Ovary (tissue), 10 donors: ENCODE measurements at places on chromosomes 11 and 22. TPM values are rescaled to one million over a fixed set of nuclear protein-coding genes. Genes with fewer than 3 reads are reported as not detected.

DNA sequence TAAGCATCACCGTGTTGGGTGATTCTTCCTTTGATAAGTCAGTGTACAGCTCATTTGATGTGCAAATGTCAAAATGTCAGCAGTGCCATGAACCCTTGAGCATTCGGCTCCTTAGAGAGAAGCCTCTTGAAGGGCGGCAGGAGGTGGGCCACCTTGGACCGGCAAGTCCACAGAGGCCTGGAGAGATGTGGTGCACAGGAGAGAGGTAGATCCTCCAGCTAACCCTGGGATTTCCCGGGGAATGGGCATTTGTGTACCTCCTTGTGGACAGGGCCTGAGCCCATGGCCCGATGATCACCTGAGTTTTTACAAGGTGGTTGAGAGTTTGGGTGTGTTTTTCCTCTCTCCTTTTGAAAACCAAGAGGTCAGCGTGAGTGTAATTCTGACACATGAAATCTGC is 133.2 kb upstream of the RCN1 start:
- H3K27ac ChIP-seq = no peak overlapping the region
- no peaks in the 10 kb centered on the region for H3K27me3 ChIP-seq
- H3K36me3 ChIP-seq = no peaks in the 10 kb centered on the region
- H3K4me1 ChIP-seq = no peaks in the 10 kb centered on the region
- no peak for DNase-seq

- H3K4me1 ChIP-seq = peaks cover 2% of the 10 kb centered on the region
- H3K36me3 ChIP-seq = no peaks in the 10 kb centered on the region
- H3K4me3 ChIP-seq = no peak overlapping the region
- H3K27ac ChIP-seq = no peak overlapping the region
- no peaks in the 10 kb centered on the region for H3K27me3 ChIP-seq
- DNase-seq = no peak
These were observed 44.2 kb downstream of the CCDC81 start for GRCh38 chr11:86418917-86419316.

DNA sequence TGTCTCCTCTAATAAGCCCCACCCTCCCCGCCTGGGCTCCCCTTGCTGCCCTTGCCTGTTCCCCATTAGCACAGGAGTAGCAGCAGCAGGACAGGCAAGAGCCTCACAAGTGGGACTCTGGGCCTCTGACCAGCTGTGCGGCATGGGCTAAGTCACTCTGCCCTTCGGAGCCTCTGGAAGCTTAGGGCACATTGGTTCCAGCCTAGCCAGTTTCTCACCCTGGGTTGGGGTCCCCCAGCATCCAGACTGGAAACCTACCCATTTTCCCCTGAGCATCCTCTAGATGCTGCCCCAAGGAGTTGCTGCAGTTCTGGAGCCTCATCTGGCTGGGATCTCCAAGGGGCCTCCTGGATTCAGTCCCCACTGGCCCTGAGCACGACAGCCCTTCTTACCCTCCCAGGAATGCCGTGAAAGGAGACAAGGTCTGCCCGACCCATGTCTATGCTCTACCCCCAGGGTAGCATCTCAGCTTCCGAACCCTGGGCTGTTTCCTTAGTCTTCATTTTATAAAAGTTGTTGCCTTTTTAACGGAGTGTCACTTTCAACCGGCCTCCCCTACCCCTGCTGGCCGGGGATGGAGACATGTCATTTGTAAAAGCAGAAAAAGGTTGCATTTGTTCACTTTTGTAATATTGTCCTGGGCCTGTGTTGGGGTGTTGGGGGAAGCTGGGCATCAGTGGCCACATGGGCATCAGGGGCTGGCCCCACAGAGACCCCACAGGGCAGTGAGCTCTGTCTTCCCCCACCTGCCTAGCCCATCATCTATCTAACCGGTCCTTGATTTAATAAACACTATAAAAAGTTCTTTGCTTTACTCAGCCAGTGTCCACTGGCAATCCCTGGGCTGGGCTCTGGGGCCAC is 14.4 kb downstream of the TSKU start:
- peaks cover 5% of the 10 kb centered on the region for H3K4me1 ChIP-seq
- no peak overlapping the region for H3K27ac ChIP-seq
- no peaks in the 10 kb centered on the region for H3K36me3 ChIP-seq
- H3K4me3 ChIP-seq = no peak overlapping the region
- no peaks in the 10 kb centered on the region for H3K27me3 ChIP-seq

DNA sequence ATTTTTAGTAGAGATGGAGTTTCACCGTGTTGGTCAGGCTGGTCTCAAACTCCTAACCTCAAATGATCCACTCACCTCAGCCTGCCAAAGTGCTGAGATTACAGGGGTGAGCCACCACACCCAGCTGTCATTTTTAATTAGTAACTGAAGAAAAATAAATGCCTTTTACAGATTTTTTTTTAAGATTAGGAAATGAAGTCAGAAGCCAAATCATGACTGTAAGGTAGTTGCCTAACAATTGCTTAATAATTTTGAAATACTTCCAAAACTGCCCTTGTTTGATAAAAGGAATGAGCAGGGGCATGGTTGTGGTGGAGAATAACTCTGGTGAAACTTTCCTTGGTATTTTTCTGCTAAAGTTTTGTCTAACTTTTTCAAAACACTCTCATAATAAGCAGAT is 98.9 kb upstream of the SLC5A12 start:
- no peak overlapping the region for H3K27ac ChIP-seq
- no peaks in the 10 kb centered on the region for H3K4me1 ChIP-seq
- no peaks in the 10 kb centered on the region for H3K36me3 ChIP-seq
- DNase-seq = no peak

- H3K4me3 ChIP-seq = no peak overlapping the region
- peaks cover 7% of the 10 kb centered on the region for H3K4me1 ChIP-seq
- H3K27ac ChIP-seq = peak overlapping the region; percentile 11
- DNase-seq = no peak
- no peaks in the 10 kb centered on the region for H3K36me3 ChIP-seq
These were observed 66.9 kb downstream of the NFAM1 start for GRCh38 chr22:42365111-42365865.

- DNase-seq = no peak
- H3K27ac ChIP-seq = no peak overlapping the region
- H3K4me3 ChIP-seq = no peak overlapping the region
- peaks cover 6% of the 10 kb centered on the region for H3K4me1 ChIP-seq
- no peaks in the 10 kb centered on the region for H3K27me3 ChIP-seq
- H3K36me3 ChIP-seq = no peaks in the 10 kb centered on the region
These were observed 1516.9 kb downstream of the BRD1 start for GRCh38 chr22:48310740-48311139.

GRCh38 chr22:47031628-47031915 is 269.1 kb downstream of the TBC1D22A start:
- no peak overlapping the region for H3K27ac ChIP-seq
- H3K4me3 ChIP-seq = no peak overlapping the region
- H3K27me3 ChIP-seq = no peaks in the 10 kb centered on the region

DNA sequence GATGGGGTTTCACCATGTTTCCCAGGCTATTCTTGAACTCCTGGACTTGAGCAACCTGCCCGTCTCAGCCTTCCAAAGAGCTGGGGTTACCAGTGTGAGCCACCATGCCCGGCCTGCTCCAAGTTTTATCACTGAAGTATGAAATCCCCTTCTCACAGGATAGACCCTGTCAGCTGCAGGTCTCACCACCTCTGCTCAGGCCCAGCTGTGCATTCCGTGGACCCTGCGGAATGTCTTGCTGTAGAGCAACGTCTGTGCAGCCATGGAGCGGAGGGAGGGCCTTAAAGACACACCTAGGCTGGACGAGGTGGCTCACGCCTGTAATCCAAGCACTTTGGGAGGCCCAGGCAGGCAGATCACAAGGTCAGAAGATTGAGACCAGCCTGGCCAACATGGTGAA is 625.4 kb downstream of the BRD1 start:
- H3K4me3 ChIP-seq = no peak overlapping the region
- H3K27me3 ChIP-seq = no peaks in the 10 kb centered on the region
- H3K36me3 ChIP-seq = no peaks in the 10 kb centered on the region
- H3K27ac ChIP-seq = no peak overlapping the region
- DNase-seq = peak; percentile 1

DNA sequence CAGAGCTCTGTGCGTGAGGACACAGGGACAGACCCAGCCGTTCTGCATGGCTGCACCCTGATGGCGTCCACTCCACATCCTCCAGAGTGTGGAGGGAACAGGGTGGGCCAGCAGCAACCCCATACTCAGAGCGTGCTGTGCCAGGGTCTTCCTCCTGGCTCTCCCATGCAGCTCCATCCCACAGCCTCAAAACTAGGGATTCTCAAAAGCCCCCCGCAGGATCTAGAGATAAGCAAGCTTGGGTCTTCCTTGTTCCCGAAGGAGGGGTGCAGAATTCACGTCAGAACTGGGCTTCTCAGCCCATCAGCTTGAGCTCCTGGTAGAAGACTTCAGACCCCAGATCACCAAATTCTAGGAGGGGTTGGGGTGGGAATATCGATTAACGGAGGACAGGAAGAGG is 858.8 kb downstream of the TBC1D22A start:
- H3K27ac ChIP-seq = no peak overlapping the region
- H3K4me3 ChIP-seq = no peak overlapping the region
- no peaks in the 10 kb centered on the region for H3K4me1 ChIP-seq
- H3K27me3 ChIP-seq = no peaks in the 10 kb centered on the region
- DNase-seq = peak; percentile 3
- no peaks in the 10 kb centered on the region for H3K36me3 ChIP-seq

DNA sequence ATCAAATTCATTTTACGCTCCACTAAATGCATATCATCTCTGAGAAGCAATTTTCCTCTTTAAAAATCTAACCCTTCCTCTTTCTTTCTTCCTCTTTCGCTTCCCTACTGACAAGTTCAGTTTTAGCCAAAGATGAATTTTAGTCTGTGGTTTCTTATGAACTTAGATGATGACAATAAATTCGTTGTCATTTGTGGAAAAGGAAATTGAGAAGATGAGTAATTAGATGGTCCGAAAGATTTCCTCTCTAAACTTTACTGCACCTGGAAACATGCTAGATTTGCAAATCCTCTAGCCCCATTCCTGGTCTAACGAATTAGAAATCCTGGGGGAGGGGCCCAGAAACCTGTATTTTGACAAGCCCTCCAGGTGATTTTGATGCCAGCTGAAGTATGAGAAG is 855.4 kb upstream of the CHORDC1 start:
- H3K27ac ChIP-seq = no peak overlapping the region
- no peak overlapping the region for H3K4me3 ChIP-seq
- DNase-seq = no peak
- H3K36me3 ChIP-seq = no peaks in the 10 kb centered on the region
- no peaks in the 10 kb centered on the region for H3K4me1 ChIP-seq

DNA sequence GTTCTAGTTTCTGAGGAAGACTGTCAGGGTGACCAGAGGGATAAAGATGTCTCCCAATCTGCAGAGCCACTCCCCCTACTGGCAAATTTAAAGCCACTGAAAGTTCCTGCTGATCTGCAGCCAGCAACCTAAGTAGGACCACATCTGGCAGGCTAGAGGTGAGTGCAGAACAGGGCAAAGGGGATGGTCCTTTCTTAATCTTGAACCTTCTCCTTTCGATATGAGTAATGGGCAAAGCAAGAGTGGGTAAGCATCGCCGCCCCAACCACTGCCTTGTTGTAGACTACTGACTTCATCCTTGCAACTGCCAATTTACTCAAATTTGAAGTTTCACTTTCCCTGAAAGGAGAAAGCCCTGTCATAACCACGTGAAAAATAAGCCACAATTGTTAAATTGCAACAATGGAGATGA is 30.7 kb downstream of the SCUBE2 start:
- no peak overlapping the region for H3K27ac ChIP-seq
- no peak overlapping the region for H3K4me3 ChIP-seq
- no peaks in the 10 kb centered on the region for H3K27me3 ChIP-seq
- no peaks in the 10 kb centered on the region for H3K4me1 ChIP-seq
- H3K36me3 ChIP-seq = no peaks in the 10 kb centered on the region
- no peak for DNase-seq

- H3K36me3 ChIP-seq = no peaks in the 10 kb centered on the region
- H3K4me1 ChIP-seq = peaks cover 8% of the 10 kb centered on the region
- DNase-seq = peak; percentile 72
- peak within 1 kb of the TSS; percentile 95 for H3K27ac ChIP-seq
- no peaks in the 10 kb centered on the region for H3K27me3 ChIP-seq
- H3K4me3 ChIP-seq = peak within 1 kb of the TSS; percentile 89
These were observed at the start of gene HSPA8 for GRCh38 chr11:123061403-123062157. HSPA8 (minus strand) TSS chr11:123062136; CDS start chr11:123061324, 812 bp downstream.

DNA sequence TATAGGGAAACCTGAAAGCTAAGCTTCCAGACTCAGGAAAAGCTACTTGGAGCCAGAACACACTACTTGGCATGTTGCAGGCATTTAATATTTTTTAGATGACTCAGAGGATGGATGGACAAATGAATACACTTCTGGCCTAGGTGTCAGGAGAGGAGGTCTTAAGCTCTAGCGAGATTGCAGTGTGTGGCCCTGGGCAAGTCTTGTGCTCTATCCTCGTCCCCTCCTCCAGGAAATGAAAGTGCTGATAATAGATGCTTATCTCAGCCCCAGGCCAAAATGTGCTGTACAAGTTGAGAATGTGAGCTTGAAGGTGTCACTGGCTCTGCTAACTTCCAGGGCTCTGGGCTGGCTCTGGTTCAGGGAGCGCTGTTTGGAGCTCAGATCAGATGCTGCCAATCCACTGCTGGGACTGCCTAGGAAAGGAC is 136.3 kb downstream of the PKNOX2 start:
- H3K27me3 ChIP-seq = no peaks in the 10 kb centered on the region
- DNase-seq = no peak
- H3K27ac ChIP-seq = no peak overlapping the region
- H3K36me3 ChIP-seq = no peaks in the 10 kb centered on the region
- H3K4me3 ChIP-seq = no peak overlapping the region
- H3K4me1 ChIP-seq = peaks cover 10% of the 10 kb centered on the region

DNA sequence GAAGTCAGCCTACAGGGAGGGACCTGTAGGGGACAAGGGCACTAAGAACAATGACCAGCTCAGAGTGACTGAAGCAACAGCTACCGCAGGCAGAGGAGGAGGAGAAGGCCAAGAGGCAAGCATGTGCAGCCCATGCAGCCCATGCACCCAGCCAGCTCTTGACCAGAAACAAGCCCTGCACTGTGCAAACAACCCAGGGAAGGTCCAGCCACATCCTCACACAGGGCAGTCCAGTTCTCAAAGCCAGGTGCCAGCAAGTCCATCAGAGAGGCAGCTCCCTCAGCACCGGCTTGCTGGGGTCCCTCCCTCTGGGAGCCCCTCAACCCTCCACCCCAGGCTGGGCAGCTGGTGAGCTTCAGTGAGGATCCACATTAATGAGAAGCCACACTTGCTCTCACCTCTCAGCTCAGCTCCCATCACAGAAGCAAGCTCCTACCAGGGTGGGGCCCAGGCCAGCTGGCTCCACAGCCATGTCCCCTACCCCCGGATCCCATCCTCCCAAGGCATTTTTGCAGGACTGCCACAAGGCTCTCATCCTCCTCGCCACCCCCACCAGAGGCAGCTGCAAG is 7.1 kb downstream of the DGCR2 start:
- no peak for DNase-seq
- H3K4me3 ChIP-seq = no peak overlapping the region
- H3K27ac ChIP-seq = no peak overlapping the region

GRCh38 chr11:70176940-70177689 is 26.0 kb upstream of the FADD start:
- H3K36me3 ChIP-seq = no peaks in the 10 kb centered on the region
- H3K27me3 ChIP-seq = no peaks in the 10 kb centered on the region
- H3K27ac ChIP-seq = no peak overlapping the region
- H3K4me1 ChIP-seq = no peaks in the 10 kb centered on the region
- H3K4me3 ChIP-seq = no peak overlapping the region
- DNase-seq = no peak

The LINC01488 gene
- not detected for total RNA-seq

The SGSM1 gene
- 2.6 TPM for total RNA-seq

The LSP1 gene
- 10.6 TPM for total RNA-seq

The DPP3 gene
- total RNA-seq = 14.4 TPM

The OR2AG1 gene
- total RNA-seq = not detected

The GRIA4 gene
- not detected for total RNA-seq

The CHST1 gene
- total RNA-seq = 6.0 TPM

The CCDC157 gene
- total RNA-seq = 2.0 TPM
